HCT116 (cell line): ENCODE measurements at places on chromosomes 7 and 10. TPM values are rescaled to one million over a fixed set of nuclear protein-coding genes. Genes with fewer than 3 reads are reported as not detected.

The CLDN4 gene
- 234 TPM for total RNA-seq

- H3K4me1 ChIP-seq: no peaks in the 10 kb centered on the region
- H3K27me3 ChIP-seq: no peaks in the 10 kb centered on the region
- no peak for DNase-seq
- no peak overlapping the region for H3K4me3 ChIP-seq
- H3K27ac ChIP-seq: no peak overlapping the region
- no peaks in the 10 kb centered on the region for H3K36me3 ChIP-seq
Observed at GRCh38 chr7:101470668-101471487, 108.2 kb downstream of the COL26A1 start.

DNA sequence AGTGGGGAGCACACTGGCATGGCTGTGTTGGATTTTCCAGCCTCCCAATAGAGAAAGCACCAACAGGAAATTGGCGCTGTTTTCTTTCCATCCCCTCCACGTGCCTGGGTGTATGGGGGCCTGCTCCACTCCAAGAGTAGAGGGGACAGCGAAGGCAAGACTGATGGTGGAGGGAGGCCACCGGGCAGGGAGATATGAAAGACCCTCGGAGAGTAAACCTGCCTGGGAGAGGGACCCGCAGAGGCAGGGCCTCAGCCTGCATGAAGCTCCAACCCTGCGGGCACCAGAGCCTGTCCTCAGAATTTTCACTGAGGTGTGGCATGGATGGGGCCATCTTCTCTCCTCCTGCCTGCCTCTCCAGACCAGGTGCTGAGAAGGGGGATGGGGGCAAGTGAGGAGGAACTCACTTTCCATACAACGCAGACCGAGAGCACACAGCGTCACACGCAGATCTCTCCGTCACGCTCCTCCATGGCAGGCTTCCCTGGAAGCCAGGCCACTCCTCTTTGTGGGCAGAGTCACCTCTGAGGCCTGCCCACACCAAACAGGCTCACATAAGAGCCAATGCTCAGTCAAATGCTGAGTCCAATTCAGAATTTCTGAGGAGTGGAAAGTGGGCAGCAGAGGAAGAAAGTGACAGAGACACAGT is 18.8 kb downstream of the ANXA11 start:
- peaks cover 12% of the 10 kb centered on the region; the same call in 1 of the 2 replicates for H3K36me3 ChIP-seq
- H3K4me1 ChIP-seq: peaks cover 43% of the 10 kb centered on the region
- H3K4me3 ChIP-seq: no peak overlapping the region
- H3K27me3 ChIP-seq: no peaks in the 10 kb centered on the region

- no peaks in the 10 kb centered on the region for H3K27me3 ChIP-seq
- no peak for DNase-seq
- peaks cover 6% of the 10 kb centered on the region; the same call in 1 of the 2 replicates for H3K4me1 ChIP-seq
- H3K27ac ChIP-seq: no peak overlapping the region
- no peak overlapping the region for H3K4me3 ChIP-seq
Observed at GRCh38 chr10:125916977-125917376, 20.6 kb downstream of the FANK1 start.

DNA sequence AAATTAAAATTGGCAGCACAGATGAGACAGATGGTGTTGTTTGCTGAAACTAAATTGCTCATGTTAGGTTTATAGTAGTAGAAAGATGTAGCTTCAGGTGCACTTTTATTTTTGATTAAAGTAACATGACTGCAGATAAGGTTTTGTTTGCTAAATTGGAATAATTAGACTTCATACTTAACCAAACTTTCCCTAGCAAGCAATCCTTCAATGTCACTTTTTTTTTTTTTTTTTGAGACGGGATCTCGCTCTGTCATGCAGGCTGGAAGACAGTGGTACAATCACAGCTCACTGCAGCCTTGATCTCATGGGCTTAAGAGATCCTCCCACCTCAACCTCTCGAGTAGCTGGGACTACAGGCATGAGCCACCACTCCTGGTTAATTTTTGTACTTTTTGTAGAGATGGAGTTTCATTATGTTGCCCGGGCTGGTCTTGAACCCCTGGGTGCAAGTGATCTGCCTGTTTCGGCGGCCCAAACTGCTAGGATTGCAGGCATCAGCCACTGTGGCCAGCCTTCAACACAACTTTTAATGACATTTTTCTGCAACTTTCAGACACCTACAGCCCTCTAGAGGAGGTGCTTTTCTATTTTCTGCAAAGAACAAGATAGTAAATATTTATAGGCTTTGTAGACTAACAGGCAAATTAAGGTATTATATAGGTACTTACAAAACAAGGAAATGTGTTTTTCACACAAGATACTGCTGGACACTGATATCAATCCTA is 84.8 kb upstream of the CCNY start:
- DNase-seq: no peak
- no peak overlapping the region for H3K27ac ChIP-seq
- no peak overlapping the region for H3K4me3 ChIP-seq
- no peaks in the 10 kb centered on the region for H3K4me1 ChIP-seq
